ENCODE measurements at places on chromosomes 5 and 9. TPM values are rescaled to one million over a fixed set of nuclear protein-coding genes. Genes with fewer than 3 reads are reported as not detected.

SPACA9 gene
- 10.0 TPM for total RNA-seq

SLC46A2 gene
- total RNA-seq: under 0.01 TPM

CACFD1 gene
- 5.4 TPM for total RNA-seq

LHX3 gene
- 0.27 TPM for total RNA-seq

CEP72 gene
- 5.9 TPM for total RNA-seq

BRD3 gene
- total RNA-seq: 24.0 TPM

TEK gene
- total RNA-seq: 1.6 TPM

CRHBP gene
- 430 TPM for total RNA-seq

IL9 gene
- total RNA-seq: not detected

PCDHB2 gene
- 0.27 TPM for total RNA-seq

ANKDD1B gene
- under 0.01 TPM for total RNA-seq

DNAH5 gene
- 0.27 TPM for total RNA-seq

RNF183 gene
- total RNA-seq: under 0.01 TPM

RFX3 gene
- 31.5 TPM for total RNA-seq

RGS3 gene
- total RNA-seq: 34.7 TPM

WDR38 gene
- total RNA-seq: not detected

SIL1 gene
- total RNA-seq: 105 TPM

CYLC2 gene
- not detected for total RNA-seq

GLRA1 gene
- not detected for total RNA-seq

INSL6 gene
- total RNA-seq: not detected

CNTFR gene
- not detected for total RNA-seq

All from hematopoietic multipotent progenitor cell (in vitro differentiated cells).